ENCODE measurements at places on chromosomes 16 and 17. TPM values are rescaled to one million over a fixed set of nuclear protein-coding genes. Genes with fewer than 3 reads are reported as not detected.

Gene PLXDC1
- total RNA-seq = 6.3 TPM

Gene EPX
- not detected for total RNA-seq

Gene PIP4K2B
- total RNA-seq = 42.6 TPM

Gene ZNF750
- total RNA-seq = not detected

Gene IL21R
- 5.2 TPM for total RNA-seq

Gene TMEM170A
- 10.7 TPM for total RNA-seq

Gene ADPRM
- total RNA-seq = 14.3 TPM

Gene SLC13A2
- not detected for total RNA-seq

Gene SGCA
- total RNA-seq = 13.3 TPM

Gene DPEP2
- total RNA-seq = not detected

Gene CTF1
- total RNA-seq = 2.6 TPM

Gene CCDC57
- total RNA-seq = 17.9 TPM

Gene KRT32
- total RNA-seq = not detected

Gene CACNG1
- total RNA-seq = not detected

Gene C17orf107
- 2.5 TPM for total RNA-seq

Gene TP53TG3B
- total RNA-seq = not detected

Gene DRC3
- 2.1 TPM for total RNA-seq

Gene NPIPB13
- 4.1 TPM for total RNA-seq

Gene DLX3
- 6.5 TPM for total RNA-seq

Gene ITGAX
- total RNA-seq = 0.52 TPM

Gene AIPL1
- total RNA-seq = 0.13 TPM

Gene BRD7
- total RNA-seq = 54.7 TPM

Gene KRTAP4-4
- not detected for total RNA-seq

Gene MT1E
- 50.9 TPM for total RNA-seq

All from articular chondrocyte of knee joint (primary cell).